ENCODE measurements at places on chromosomes 13 and 19. TPM values are rescaled to one million over a fixed set of nuclear protein-coding genes. Genes with fewer than 3 reads are reported as not detected.

DNA sequence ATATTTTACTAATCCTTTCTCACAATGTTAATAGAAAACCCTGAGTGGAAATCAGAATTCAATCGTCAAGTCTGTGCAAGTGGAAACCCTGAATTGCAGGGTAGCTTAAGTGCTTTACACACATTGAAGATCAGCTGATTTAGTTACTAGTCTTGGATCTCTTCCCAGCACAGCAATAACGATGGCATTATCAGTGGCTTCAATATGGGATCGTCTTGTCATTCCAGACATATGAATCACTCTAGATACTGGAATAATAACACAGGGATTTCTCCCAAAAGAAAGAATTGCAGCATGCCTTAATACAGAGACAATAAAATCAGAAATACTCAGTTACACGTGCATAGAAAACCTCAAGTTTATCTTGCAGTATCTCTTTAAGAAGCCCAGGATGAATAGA, 12.6 kb upstream of the METTL21C start:
- no peak for DNase-seq

GRCh38 chr13:90613076-90613795, 734.3 kb upstream of the MIR17HG start:
- no peak for DNase-seq

GRCh38 chr13:34628209-34628682, 313.8 kb upstream of the NBEA start:
- no peak for DNase-seq

DNA sequence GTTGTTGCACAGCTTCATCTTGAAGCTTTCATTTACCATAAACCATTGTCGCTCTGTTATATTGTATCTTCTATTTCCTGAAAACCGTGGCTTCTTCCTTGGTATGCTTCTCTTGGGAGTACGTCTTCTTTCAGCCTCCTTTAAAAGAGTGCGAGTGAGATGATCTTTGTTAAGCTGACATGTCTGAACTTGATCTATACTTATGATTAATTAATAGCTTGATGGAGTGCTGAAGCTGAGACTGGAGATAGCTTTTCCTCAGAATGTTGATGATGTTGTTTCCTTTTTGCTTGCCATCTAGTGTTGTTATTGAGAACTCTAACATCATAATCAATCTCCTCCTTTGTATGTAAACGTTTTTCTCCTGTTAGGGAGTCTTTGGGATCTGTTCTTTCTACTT, 529.3 kb upstream of the SPRY2 start:
- DNase-seq, result no peak

DNA sequence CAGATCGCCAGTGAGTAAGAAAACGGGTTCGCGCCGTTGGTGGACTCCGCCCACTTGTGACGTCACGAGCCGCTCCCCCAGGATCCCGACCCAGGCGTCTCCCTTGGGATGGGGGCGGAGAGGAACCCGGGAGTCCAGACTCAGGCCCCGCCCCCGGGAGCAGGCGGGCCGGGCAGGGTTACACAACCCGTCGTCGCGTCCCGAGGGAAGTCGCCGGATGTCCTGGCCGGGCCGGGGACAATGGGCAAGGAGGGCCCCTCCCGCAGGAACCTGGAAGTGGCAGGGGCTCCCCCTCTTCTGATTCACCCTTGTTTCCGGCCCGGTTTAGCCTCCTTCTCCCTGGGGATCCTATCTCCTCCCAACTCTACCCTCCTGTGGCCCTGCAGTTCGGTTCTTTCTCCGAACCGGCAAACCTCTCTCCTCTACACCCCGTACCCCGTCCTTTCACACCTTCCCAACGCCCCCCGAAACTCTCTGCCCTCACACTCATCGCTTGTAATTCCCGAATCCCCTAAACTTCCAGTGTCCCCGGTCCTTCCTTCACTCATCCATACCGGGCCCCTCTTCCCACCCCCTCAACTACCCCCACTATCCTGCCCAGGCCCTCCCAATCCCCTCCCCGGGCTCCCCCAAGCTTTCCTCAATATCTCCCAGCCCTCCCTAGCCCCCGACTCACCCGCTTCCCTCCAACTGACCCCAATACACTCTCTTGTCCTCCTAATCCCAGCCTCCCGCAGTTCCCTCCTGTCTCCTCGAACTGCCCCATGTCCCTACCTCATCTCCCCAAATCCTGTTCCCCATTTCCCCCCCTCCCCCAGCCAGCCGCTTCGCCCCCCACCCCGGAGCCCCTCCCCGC, 20.0 kb upstream of the ERCC1 start:
- peak; percentile 48 for DNase-seq

The KIR2DL3 gene
- not detected for total RNA-seq

The CTXN1 gene
- not detected for total RNA-seq

The ACP7 gene
- not detected for total RNA-seq

The TMEM255B gene
- 1.0 TPM for total RNA-seq

The NPAS1 gene
- 1.1 TPM for total RNA-seq

The GDF15 gene
- not detected for total RNA-seq

The FKBP8 gene
- 152 TPM for total RNA-seq

The GPR180 gene
- total RNA-seq, result 0.92 TPM
